G401 (cell line): ENCODE measurements at places on chromosomes 5 and 9. TPM values are rescaled to one million over a fixed set of nuclear protein-coding genes. Genes with fewer than 3 reads are reported as not detected.

DNA sequence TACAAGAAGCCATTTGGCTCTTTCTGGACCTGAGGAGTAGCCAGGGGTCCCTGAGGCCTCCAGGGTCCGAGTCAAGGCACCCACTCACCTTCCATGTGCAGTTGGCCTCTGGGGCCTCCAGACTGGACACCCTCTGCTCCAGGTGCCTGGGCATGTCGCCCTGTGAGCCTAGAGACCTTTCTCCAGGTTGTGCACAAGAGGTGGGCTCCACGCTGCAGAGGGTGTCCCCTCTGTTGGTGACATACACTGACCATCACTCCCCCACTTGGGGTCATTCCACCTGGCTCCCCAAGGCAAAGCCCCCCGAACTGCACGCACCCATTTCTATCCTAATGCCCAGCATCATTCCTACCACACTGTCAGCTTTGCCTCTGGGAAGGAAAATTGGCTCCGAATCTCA lies 48.8 kb downstream of the RASGEF1C start:
- no peak for DNase-seq

DNA sequence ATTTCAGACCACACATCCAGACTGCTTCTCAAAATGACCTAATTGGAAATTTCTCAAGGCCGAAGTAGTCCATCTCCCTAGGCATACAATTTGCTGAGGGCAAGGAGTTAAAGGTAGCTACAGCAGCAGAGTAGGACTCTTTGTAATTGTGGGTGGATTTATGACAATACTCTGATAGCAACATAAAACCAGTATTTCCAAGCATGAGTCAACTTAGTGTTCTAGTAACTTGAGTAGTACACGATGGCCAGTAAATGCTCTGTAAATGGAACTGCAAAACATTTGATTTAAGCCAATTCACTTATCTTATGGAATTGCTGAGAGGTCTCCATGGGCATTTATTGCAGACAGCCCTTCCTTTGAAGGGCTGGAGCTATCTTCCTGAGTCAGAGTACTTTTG lies 352.2 kb downstream of the PLK2 start:
- no peak for DNase-seq

- DNase-seq: no peak
Measured at GRCh38 chr5:116358911-116359418, 215.7 kb downstream of the SEMA6A start.

- no peak for DNase-seq
Measured at GRCh38 chr5:69265931-69266330, 31.2 kb downstream of the CDK7 start.

DNA sequence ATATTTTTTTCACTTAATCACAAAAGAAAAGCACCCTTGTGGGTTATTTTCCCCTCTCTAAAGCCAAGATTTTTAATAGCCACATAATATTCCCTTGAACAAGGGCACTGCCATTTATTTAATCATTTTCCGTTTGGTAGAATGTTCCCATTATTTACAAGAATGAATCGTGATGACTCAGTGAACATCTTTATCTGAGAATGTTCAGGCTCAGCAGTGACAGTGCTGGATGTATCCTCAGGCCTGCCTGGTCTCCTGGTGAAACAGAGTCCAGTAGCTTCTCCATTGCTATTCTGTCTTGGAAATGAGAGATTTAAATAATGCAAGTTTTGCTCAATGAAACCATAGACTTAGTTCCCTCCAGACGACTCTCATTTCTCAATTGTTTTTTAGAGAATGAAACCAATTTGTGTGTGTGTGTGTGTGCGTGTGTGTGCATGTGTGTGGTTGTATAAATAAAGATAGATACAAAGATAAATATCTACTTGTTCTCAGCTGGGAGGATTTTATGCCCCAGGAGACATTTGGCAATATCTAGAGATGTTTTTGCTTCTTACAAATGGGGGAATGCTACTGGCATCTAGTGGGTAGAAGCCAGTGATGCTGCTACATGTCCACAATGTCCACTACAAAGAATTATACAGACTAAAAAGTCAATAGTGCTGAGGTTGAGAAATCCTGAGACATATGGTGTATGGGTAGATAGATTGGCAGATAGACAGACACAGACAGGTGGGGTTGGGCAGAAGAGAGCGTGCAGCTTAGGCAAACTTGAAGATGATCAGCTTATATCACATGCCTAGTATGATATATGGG lies 55.0 kb downstream of the PAPPA start:
- peak; percentile 1 for DNase-seq

DNA sequence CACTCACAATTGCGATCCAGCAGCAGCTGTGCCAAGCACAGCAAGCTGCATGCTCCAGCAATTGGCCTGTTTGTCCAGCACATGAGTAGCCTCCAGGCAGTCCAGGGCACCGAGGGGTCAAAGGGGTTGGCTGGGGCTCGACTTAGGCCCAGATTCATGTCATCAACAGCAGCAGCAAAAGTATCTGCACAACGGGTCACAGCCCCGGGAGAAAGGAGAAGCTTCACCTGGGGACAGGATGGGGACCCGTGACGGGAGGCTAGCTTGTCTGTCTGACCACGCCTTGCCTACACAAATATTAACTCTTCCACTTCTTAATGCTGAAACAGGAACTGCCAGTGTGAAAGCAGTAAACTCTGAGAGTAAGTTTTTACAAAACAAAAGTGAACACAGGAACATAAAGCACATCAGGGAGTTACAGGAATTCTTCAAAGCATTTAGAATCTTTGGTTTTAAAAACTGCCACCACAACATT lies 191.2 kb downstream of the PIK3R1 start:
- no peak for DNase-seq

GRCh38 chr9:36426348-36426747 lies 26.3 kb upstream of the RNF38 start:
- DNase-seq: no peak

DNA sequence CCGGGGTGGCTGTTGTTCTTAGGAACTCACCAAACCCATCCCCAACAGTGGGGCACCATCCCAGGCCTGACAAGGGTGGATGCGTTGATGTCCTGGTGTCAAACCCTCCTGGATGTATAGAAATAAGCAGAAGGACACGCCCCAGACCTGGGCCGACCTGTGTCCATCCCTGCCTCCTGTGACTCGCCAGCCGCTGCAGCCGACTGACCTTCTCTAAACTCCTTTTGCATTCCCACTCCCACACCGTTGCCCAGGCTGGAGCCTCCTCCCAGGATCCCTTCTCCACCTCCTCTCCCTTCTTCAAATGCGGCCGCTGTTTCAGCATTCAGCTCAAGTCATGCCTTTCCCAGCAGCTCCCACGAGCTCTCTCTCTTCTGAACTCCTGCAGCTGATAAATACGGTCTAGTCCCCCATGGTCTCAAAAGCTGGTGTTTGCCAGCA lies 213.2 kb upstream of the IER5L start:
- DNase-seq: no peak

DNA sequence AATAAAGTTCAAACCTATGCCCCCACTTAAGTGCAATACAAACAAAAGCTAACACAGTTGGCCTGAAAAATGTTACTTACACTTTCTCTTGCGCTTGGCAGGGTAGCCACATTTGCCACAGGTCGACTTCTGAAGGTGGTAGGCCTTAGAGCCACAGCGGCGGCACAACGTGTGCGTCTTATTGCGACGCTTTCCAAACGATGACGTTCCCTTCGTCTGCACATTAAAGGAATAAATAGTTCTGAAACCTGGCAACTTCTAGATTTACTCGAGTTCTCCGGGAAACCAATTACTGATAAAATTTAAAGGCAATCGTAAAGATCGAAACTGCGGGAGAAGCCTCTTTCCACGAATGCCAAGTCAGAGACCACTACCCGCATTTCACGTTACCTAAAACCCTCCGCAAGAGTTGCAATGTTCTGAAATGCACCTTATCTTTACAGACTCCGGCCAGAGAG lies 602 bp downstream of the RPL37 start:
- DNase-seq: peak; percentile 16

- no peak for DNase-seq
Measured at GRCh38 chr9:129815278-129815677, 8.7 kb downstream of the TOR1A start.

DNA sequence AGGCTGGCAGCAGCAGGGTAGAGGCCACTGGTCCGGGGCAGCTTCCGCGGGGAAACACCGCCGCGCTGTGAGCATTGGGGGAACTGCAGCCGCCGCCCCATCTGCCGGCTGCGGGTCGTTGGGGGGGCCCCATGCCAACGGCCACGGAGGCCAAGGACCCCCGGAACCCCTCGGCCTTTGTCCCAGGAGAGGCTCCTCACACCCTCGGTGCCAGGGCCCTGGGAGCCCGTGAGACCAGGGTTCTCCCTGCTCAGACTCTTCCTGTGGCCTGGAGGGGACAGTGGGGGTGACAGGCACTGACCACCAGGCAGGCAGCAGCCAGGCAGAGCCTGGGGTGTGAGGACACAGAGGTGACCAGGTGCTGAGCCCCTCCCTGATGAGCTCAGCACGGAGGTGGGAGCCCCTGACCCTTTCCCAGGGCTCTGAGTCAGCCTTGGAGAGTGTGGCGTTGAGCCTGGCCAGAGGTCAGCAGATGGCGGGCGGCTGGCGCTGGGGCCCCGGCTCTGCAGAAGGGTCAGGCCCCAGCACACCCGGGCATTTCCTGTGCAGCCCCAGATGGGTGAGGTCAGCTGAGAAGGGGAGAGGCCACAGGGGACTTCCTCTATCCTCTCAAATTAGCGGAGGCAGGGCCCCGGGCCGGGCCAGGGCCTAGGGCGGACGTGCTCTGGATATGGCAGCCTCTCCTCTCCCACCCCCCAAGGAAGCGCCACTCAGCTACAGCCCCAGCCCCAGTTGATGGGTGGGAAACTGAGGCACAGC lies 17.9 kb upstream of the EGFL7 start:
- DNase-seq: no peak

DNA sequence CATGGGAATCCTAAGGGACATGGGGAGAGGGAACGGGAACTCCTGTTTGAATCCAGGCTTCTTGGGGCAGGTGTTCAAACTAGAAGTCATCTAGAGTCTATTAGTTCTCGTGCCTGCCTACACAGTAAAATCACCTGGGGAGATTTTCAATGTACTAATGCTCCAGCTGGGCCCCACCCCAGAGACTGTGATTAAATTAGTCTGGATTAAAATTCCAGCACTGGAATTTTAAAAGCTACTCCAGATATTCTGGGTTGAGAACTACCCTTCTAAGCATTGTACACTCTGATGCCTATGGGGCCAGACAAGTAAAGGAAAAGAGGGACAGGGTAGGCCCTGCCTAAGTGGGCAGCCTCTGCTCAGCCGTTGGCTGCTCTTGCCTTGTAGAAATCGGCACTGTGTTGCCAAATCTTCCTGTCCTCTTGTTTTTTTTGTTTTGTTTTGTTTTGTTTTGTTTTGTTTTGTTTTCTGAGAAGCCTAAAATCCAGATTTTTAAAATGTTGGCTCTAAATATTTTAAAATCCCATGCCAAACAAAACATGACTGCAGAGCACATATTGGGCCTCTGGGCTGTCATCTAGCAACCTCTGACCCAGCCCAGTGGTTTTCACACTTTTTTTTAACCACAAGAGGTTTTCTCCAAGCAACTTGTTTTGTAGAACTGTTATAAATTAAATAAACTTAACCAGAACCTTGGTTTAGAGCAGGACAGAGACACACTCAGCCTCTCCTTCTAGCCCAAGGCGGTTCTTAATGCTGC lies 29.0 kb downstream of the ADRB2 start:
- DNase-seq: no peak

DNA sequence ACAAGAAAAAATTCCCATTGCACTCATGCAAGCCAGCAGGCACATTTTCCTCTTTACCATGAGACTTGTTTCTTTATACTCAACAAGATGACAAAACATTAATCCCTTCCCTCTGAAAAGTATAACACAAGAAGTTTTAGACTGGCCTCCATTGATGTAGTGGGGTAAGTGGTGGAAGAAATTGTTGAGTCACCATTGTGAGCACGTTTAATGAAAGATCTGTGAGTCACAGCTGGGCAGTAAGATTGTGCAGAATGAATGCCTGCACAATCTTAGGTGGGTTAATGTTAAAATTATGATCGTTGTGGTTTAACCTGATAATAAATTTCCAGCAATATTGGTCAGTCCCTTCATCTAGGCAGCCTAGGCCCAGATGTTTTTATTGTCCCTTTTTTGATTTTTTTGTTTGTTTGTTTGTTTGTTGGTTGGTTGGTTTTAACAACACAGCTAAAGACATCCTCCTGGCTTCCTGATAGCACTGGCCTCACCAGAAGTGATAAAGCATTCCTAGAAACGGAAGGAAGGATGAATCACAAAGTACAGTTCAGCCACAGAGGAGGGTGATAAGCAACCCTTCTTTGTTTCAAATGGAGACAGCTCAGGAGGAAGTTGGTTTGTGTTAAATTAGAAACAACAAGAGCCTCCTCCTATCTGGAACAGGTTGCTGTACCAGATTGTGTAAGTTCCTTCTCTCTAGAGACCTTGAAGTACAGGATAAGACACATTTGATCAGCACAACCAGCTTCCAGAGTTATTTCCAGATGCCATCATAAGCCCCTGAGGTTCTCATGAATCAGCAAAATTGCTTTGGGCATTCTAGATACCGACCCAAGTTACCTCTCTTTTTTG lies 40.3 kb downstream of the SLC24A2 start:
- no peak for DNase-seq

DNA sequence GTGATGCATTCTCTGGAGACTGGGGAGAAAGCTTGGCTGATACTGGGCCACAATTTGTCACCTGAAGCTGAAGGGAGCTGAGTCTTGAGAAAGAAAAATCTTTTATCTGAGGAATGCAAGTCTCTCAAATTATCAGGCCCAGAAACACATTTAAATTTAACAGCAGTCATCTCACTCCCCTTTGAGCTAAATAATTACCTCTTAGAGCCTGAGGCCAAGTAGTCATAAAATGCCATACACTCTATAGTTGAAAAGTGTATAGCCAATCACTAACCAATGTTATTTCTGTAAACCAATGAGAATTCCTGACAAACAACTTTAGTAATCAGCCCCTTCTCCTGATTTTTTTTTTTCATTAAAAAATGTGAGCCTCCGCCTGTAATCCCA lies 32.7 kb upstream of the DAPK1 start:
- no peak for DNase-seq

GRCh38 chr9:106753155-106753671 lies 109.8 kb upstream of the ZNF462 start:
- DNase-seq: no peak

- peak; percentile 4 for DNase-seq
Measured at GRCh38 chr5:65663804-65664521, 39.1 kb downstream of the SHLD3 start.

DNA sequence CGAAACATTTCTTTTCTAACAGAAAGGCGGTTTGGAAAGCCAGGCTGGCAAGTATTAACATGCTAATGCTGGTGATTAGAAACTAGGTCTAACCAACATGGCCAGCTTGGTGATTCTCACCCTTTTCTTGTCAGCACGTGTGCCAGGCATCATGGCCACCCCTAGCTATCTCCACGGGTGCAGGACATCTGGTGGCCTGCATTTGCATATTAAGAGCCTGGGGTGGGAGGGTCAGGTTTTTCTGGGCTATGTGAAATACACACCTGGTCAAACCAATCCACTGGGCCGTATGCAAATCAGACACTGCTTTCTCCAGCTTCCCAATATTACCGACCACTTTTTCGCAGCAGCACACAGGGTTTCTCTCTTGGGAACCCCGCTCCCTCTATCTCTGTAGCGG lies 612.1 kb downstream of the PTPRD start:
- no peak for DNase-seq

- no peak for DNase-seq
Measured at GRCh38 chr5:171475596-171475995, 56.1 kb downstream of the FGF18 start.

DCP2 gene
- total RNA-seq: 19.1 and 27.7 TPM in 2 replicates

PCDHA13 gene
- total RNA-seq: 0.54 and 0.86 TPM in 2 replicates

CD274 gene
- total RNA-seq: not detected in 2 replicates

OR1Q1 gene
- total RNA-seq: not detected in 2 replicates

CDKN2B-AS1 gene
- not detected in 2 replicates for total RNA-seq

PPP1R26 gene
- total RNA-seq: 13.7 and 17.9 TPM in 2 replicates

FGF1 gene
- 0.03 TPM in 1 of 2 replicates, not detected in the other for total RNA-seq

TMEM232 gene
- total RNA-seq: 0.07 TPM in 1 of 2 replicates, not detected in the other

OBP2B gene
- total RNA-seq: not detected in 2 replicates

LRRC19 gene
- not detected in 2 replicates for total RNA-seq

PLPP7 gene
- total RNA-seq: 6.4 and 8.2 TPM in 2 replicates

PRRX2 gene
- not detected in 2 replicates for total RNA-seq
